ENCODE measurements at places on chromosomes 7 and 10.

- DNase-seq = no peak
Observed at GRCh38 chr7:3607847-3608246, 306.8 kb downstream of the SDK1 start.

DNA sequence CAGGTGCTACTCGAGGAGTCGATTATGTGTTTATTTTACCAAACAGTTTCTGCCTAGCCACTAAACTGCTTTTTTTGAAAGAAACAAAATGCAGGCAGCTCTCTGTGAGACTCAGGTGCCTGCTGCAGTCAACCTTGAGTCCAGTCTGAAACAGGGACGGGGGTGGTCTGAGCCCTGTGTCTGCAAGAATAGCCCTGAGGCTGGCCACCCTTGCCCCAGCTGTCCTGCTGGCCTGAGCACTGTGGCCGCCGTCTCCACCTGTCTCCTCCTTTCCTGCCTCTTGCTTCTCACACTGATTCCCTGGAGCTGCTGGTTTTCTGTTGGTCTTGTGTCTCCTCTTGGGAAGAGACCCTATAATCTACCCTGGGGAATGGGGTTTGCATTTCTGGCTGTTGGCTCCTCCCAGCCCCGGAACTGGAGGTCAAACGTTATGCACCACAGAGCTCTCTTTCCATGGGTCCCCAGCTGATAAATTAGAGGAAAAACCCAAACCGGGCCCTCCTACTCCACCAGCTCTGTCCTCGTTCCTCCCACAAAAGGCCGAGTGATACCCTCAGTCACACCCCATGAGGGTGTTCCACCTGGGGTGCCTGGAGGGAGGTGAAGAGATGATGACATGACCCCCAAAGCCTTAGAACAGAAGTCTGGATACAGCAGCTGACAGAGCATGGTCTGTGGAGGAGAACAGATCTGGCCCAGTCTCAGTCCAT, 15.0 kb upstream of the SLC18A3 start:
- DNase-seq = no peak

- no peak for DNase-seq
Observed at GRCh38 chr10:82020999-82021398, 146.0 kb downstream of the NRG3 start.

DNA sequence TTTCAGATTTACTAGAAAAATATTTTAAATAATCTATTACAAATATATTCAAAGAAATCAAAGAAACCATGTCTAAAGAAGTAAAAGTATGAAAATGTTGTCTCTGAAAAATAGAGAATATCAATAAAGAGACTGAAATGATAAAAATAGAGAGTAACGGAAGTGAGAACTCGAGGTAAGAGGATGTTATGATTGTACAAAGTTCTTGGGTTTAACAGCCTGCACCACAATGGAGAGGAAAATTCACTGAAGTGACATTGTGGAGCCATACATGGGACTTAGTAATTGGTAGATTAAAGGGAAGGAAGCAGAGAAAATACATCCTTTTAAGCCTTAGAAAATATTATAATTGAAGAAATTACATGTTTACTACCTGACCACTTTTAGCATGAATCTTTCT, 77.9 kb downstream of the THSD7A start:
- DNase-seq = no peak

DNA sequence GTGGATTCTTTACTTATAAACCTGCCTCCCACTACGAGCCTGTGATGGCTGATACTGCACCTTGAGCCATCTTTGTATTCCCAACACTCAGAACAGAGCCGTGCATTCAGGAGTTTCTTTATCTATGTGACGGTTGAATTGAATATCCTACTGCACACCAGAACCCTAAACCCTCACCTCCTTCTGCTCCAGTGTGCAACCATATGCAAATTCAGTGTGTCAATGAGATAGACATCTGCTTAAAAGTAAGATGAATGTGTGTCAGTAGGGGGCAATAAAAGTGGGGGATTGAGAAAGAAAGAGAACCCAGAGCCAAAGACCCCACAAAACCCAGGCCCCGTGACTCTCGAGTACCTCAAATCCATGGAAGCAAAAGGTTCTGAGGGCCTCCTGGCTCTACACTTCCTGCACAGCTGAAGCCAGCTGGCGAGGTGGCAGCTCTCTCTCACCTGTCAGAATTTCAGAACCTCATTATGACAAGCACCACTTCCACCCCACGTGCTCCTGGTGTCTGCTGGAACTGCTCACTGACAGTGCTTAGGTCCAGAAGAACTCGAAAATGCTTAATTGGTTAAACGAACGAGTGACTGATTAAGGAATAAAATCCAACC, 143.3 kb upstream of the GPR26 start:
- DNase-seq = no peak

- DNase-seq = peak; percentile 6
Observed at GRCh38 chr10:54402576-54402975, 398.5 kb downstream of the PCDH15 start.

- no peak for DNase-seq
Observed at GRCh38 chr7:84231157-84231556, 36.6 kb upstream of the SEMA3A start.

DNA sequence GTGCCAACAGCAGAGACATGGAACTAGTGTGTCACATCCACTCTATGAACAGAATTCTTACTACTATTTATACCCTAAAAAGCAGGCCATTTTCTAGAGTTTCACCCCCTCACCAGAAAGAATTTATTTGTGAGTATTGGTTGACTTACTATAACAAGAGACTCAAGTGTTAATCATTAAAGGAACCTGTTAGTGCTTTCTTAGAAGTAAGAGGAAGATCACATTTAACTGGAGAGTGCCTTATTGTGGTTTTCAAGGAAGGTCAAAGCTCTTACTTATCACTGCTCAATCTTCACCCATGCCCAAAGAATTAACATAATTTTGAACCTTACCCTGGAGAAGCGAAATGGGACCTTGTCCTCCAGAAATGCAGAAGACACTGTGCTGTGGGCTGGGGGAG, 169.3 kb upstream of the PRSS1 start:
- DNase-seq = no peak

DNA sequence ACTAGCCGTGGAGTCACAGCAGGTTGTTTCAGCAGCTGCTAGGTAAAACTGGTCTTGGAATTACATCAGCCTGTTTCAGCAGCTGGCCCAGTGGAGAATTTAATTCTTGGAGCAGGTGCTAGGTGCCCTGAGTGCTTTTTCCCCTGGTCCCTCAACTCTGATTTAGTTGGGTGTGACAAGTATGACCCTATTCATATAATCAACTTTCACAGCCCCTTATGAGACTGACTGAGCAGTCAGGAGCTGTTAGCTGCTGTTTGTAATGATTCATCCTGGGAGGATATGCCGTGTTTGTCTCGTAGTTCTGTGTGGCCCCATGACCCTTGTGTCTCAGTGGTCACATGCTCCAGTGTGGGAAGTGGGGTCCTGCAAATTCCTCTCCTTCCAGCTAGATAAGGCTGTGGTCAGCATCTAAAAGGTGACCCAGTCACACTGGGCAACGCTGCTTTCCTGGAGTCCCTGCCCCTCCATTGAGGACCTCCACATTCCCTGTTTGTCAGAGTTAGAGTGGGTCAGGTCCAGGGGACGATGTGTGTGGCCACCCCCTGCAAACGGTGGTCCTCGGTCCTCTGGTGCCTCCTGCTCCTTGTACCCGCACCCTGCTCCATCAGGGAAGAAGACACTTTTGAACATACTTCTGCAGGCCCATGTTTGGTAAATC, 28.3 kb downstream of the TBATA start:
- no peak for DNase-seq

DNA sequence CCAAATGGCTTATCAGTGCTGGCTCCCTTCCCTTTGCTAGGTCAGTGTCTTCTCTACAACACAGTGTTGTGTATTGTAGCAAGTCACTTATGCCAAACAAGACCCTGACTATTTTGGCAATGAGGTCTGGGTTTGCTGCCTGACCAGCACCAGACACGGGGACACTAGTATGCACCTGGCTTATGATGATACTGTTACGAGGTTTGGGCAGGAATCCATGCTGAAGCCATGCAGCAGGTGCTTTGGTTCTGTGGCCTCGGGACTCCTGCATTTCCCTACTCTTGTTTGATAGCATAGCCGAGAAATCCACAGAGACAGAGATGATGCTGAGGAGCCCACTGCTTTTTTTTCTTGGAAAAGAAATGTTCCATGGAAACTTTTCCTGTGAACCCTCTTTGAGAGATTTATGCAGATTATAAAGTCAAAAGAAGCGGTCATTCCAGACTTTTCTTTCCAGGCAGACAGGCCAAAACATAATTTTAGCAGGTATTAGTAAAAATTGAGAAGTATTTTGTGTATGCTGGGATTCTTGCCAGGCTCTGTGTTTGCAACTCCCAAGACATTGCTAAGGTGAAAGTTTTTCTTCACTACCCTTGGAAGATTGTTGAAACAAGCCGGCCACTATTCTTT, 291.1 kb downstream of the BBS9 start:
- no peak for DNase-seq

GRCh38 chr7:151389096-151389767, 20.6 kb downstream of the WDR86 start:
- no peak for DNase-seq

DNA sequence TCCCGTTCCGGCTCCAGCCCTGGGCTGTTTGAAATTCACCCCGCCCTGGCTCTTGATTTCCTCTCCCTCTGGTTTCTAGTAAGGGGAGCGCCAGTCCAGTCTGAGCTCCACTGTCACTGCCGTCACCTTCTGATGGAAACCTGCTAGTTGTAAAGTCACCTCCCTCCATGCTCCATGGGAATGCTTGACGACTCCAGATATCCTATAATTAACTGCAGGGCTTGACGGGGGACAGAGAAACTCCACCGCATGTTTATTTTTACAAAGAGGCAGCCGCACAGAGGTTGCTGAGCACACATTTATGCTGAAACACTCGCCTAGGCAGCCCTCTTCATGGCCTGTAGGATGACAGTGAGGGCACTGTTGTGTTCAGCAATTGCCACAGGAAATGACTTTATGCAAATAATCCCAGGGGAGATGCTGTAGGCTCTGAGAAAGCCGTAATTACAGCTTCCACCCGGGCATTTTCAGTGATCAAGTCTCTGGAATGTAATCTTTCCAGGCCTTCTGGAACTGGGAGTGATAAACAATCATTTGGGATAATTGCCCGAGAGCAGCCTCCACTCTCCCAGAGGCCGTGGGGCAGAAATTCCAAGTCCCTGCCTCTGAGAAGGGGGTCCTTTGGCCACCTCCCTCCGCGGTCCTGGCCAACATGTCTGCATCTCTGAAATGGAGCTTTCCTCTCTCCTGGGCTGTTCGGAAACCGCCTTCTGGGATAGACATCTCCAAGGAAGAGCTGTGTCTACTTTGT, 300.5 kb downstream of the KLF6 start:
- DNase-seq = no peak

DNA sequence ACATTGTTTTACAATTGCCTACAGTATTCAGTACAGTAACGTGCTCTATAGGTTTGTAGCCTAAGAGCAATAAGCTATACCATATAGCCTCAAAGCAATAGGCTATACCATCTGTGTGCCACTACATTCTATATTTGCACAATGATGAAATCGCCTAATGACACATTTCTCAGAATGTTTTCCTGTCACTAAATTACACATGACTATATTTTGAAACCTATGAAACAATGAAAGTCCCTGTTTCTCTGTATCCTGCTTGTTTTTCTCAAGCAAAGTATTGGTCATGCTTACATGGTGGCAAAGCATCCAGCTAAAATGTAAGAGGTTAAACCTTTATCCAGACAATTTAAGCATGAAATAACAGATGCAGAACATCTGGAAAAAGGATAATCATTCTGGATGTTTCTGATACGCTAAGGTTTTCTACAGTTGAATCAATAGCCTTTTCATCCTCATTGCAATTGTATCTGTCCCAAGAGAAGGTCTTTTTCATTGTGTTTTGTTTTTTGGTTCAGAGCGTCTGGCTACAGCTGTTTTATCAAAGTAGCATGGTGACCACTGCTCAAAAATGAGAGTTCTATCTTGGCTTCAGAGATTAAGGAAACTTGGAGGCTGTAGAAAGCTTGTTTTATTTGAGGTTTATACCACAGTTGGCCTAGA, 81.7 kb downstream of the CSTF2T start:
- no peak for DNase-seq
